ENCODE measurements at places on chromosomes 7 and 10.

GRCh38 chr10:36802490-36803153 is 322.8 kb upstream of the ANKRD30A start:
- DNase-seq = no peak

DNA sequence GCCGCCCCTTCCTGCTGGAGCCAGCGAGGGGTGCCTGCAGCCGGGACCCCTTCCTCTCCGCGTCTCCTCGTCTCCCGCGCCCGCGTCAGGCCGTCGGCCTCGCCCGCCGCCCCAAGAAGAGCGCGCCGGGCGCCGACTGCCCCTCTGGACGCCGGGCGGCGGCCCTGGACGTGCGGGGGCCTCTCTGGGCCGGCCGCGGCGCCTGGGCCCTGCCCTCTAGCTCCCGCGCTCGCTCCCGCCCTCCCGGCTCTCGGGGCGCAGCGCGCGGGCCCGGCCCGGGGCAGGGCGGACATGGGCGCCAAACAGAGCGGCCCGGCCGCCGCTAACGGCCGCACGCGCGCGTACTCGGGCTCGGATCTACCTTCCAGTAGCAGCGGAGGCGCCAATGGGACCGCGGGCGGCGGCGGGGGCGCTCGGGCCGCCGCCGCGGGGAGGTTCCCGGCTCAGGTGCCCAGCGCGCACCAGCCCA is 704 bp downstream of the ZNRF2 start:
- peak; percentile 14 for DNase-seq

GRCh38 chr7:132352800-132353199 is 223.5 kb downstream of the PLXNA4 start:
- no peak for DNase-seq

DNA sequence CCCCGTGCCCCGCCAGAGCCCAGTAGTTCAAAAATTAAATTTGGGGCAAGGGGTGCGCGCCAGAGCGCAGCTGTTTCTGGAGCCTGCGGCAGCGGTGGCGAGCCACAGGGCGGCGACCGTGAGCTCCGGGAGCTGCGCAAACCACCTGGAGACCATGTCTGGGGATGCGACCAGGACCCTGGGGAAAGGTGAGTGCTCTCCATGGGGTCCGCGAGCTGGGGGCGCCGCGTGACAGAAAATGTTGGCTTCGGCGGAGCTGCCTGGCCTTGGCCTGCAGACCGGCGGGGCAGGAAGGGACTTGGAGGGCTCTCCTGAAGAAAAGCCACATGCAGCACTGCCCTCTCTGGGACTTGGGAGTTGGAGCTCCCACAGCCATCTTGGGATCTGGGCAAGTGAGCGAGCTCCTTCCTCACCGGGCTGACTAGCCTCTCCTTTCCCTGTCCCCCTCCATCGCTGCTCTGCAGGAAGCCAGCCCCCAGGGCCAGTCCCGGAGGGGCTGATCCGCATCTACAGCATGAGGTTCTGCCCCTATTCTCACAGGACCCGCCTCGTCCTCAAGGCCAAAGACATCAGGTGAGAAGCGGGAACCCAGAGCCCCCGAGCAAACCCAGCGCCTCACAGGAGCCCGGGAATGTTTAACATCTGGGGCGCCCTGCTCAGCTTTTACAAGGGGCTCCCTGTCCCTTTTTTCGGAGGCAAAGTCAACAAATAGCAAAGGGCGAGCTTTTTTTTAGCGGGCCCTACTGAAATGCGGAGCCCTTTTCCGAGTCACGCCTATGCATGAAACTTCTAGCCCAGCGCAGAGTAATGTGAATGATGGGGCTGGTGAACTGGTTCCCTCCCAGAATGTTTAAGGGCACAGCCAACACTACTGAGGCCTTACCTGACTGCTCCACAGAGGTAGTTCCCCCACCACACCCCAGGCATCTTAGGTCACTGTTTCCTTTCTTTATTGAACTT is 6.1 kb downstream of the GSTO2 start:
- peak; percentile 26 for DNase-seq

DNA sequence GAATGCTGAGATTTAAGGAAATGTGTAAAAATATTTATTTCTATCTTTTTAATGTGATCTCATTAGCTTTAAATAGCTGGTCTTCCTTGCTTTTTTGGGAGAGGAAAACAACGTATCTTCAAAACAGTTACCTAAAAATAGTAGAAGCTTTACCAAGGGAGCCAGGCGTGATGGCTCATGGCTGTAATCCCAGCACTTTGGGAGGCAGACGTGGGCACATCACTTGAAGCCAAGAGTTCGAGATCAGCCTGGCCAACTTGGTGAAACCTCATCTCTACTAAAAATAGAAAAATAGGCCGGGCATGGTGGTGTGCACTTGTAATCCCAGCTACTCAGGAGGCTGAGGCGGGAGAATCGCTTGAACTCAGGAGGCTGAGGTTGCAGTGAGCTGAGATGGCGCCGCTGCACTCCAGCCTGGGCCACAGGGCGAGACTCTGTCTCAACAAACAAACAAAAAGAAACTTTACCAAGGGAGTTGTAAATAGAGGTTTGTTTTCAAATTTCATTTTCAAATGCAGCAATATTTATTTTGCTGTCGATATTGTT is 48.4 kb upstream of the ITGB1 start:
- no peak for DNase-seq

GRCh38 chr7:131336956-131337355 is 9.3 kb downstream of the MKLN1 start:
- no peak for DNase-seq

Data from activated CD4-positive, alpha-beta T cell treated with anti-CD3 and anti-CD28 coated beads for 1 hour (primary cell).